Right forelimb (tissue), 1 donor: ENCODE measurements at places on chromosomes 1 and 21.

GRCh38 chr1:23074012-23074411, 54.7 kb downstream of the KDM1A start:
- no peak for DNase-seq

- DNase-seq = no peak
These were observed 228.1 kb downstream of the OMA1 start for GRCh38 chr1:58318157-58319005.

DNA sequence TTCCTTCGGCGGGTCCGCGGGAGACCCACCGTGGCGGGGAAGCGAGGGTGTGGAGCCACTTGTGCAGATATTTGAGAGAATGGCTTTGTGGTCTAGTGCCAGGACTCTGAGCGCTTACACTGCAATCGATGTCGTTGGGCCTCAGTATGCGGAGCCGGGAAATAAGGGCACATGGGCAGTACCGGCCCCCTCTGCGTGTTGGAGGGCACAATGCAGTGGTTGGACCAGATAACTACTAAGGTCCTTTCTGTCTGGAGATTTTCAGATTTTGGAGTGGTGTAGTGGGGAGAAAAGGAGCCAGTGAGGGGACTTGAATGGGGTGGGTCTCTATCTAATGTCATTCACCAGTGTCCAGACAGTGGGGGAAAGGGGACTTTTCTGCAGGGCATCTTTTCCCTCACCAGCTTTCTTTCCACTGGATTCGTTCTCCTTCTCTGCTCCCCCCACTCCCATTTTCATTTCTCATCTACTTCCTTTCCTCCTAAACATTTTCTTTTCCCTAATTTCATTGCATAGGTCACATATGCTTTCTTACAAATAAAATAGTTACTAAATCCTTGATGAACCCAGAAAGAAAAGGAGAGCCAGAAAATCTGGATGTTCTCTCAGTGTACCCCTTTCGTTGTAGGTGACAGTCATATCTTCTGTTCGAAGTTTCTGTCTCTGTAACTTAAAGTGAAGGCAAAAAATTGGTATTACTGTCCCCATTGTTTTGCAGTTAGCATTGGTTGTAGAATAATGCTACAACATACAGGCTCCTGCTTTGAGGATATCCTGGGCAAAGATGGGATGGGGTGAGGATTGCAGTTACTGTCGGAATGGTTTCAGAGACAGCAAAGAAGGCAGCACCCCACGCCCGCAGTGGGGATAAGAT, 1.4 kb downstream of the ATF3 start:
- no peak for DNase-seq

GRCh38 chr1:24955161-24955560, 25.1 kb upstream of the RUNX3 start:
- no peak for DNase-seq

DNA sequence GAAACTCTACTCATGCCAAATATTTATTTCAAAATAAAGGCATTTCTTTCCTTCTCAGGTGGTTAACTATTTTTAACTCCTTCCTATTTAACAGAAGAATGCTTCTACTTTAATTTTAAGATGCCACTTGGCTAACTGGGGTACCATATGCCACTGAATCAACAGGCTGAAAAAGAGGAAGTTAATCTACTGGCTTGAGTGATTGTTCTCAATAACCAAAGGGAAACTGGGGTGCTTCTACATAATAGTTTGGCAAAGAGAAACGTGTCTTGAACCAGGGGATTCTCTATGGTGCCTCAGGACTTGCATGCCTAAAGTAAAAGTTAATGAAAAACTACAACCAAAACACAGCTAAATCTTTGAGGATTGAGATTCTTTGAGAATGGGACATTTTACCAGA, 142.6 kb downstream of the DENND1B start:
- no peak for DNase-seq

- DNase-seq = no peak
These were observed 295.4 kb upstream of the PBX1 start for GRCh38 chr1:164263540-164263939.

DNA sequence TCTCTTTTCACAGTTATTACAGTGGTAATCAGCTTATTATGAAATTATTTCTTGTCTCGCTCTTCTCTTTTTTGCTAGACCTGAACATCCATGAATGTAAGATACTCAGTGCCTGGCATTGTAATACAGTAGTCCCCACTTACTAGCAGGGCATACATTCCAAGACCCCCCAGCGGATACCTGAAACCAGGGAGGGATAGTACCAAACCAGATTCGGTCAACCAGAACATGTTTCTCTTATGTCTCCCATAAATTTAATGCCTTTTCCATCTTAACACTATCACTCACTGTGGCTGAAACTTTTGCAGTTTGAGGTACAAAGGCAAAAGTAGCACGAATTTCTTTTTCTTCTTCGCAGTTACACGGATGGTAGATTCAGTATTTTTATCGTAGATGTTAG, 24.6 kb upstream of the B3GALT2 start:
- no peak for DNase-seq

GRCh38 chr1:21622466-21623315, 46.5 kb downstream of the RAP1GAP start:
- no peak for DNase-seq

DNA sequence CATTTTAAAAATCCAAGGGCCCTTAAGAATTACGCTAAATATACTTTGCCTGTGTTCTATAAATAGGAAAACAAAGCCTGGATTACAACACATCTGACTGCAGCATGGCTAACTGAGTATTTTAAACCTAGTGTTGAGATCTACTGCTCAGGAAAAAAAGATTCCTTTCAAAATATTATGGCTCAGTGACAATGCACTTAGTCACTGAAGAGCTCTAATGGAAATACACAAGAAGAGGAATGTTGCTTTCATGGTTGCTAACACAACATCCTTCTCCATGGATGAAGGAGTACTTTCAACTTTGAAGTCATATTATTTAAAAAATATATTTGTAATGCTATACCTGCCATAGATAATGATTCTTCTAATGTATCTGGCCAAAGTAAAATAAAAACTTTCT, 248.3 kb upstream of the NEGR1 start:
- DNase-seq = no peak

DNA sequence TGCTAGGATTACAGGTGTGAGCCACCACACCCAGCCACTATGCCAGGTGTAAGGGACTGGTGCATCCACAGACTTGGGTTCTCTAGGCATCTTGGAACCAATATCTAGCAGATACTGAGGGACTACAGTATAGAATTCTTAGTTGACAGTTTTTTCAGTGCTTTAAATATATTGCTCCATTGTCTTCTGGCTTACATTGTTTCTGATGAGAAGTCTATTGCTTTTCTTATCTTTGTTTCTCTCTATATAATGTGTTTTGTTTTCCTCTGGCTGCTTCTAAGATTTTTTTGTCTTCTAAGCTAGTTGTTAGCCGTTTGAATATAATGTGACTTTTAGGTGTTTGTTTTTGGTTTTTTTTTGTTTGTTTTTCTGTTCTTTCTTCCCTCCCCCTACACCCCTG, 13.5 kb downstream of the NUF2 start:
- DNase-seq = no peak

DNA sequence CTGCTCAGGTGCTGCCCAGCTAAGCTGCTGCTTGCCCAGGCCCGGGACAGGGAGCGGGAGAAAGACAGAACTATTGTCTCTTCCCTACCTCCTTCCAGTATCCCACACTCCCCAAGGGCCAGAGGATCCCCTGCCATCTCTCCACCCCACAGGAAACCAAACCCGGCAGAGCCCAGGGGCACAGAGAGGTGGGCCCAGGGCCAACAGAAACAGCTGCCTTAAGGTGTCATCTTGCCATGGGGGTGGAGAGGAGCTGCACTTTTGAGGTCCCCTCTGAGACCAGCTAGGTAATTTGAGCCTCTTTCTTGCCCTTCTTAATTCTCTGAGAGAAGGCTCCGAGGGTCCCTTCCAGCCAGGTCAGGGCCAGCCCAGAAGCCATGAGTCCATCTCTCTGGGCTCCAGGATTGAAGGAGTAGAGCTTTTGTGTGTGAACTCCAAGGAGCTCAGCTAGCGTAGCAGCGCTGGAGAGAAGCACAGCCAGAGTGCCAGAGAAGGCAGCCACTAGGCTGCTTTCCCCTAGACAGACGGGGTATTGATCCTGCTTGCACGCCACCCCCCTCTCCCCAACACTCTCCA, 9.7 kb upstream of the GPR61 start:
- peak; percentile 61 for DNase-seq

GRCh38 chr1:100147875-100148274, 14.9 kb downstream of the TRMT13 start:
- DNase-seq = no peak

GRCh38 chr1:51295926-51296325, 34.4 kb downstream of the TTC39A start:
- peak; percentile 40 for DNase-seq

DNA sequence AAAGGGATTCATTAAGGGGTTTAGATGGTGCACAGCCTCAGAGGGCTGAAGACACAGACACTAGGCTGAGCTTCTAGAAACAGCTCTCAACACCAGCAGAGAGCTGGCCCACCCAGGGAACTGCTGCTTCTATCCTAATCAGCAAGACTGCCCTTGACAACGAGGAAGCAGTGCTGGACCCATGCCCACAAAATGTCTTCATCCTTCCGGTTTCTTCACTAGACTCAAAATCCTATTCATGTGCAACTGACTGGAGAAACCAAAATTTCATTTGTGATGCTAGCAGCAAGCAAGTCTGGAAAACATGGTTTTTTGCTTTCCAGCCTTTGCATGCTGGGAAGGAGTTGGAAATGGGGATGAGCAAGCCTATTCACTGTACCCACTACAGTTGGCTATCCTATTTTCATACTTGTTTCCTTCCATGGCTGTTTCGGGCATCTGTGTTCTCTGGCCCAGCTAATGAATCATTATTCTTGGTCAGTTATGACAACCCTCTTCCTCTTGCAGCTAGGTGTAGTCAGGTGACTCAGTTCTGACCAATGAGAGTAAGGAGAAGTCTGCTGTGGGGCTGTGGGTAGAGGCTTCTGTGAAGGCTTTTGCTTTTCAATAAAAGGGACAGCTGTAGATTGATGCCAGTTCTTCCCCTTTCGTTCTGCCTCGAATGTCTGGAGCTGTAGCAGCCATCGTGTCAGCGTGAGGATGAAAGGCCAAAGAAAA, 14.6 kb upstream of the TMEM61 start:
- no peak for DNase-seq

DNA sequence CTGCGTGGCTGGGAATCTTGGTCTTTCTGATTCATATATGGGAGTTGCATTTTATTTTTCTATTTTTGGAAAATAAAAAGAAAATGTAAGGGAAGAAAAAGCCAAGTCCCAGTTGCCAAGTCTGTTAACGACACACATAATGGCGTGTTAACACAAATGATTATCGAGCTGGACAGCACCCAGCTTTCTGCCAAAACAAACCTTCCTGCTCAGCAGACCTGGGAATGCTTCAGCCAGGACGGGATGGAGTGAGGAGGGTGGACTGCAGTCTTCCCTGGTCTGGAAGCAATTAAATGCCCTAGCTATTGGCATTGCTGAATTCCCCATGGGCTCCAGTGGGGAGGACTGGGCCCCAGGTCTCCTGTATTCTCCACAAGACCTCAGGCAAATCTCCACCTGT, 184.2 kb upstream of the USP24 start:
- DNase-seq = no peak

GRCh38 chr1:159752135-159752580, 28.6 kb upstream of the DUSP23 start:
- DNase-seq = no peak

DNA sequence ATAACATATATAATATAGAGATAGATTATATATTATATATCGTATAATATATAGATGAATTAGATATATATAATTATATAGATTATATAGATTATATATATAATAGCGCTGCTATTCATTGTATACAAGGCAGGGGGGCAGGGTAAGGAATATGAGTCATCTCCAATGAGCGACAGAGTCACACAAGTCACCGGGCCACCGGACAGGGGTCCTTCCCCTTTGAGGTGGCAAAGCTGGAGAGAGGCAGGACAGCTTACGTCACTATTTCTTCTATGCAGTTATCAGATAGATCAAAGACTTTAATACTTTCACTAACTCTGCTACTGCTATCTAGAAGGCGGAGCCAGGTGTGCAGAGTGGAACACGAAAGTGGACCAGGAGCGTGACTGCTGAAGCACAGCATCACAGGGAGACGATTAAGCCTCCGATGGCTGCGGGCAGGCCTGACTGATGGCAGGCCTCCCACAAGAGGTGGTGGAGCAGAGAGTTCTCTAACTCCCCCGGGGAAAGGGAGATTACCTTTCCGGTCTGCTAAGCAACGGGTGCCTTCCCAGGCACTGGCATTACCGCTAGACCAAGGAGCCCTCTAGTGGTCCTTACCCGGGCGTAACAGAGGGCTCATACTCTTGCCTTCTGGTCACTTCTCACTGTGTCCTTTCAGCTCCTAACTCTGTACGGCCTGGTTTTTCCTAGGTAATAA, 2154.7 kb downstream of the MRPL39 start:
- no peak for DNase-seq

DNA sequence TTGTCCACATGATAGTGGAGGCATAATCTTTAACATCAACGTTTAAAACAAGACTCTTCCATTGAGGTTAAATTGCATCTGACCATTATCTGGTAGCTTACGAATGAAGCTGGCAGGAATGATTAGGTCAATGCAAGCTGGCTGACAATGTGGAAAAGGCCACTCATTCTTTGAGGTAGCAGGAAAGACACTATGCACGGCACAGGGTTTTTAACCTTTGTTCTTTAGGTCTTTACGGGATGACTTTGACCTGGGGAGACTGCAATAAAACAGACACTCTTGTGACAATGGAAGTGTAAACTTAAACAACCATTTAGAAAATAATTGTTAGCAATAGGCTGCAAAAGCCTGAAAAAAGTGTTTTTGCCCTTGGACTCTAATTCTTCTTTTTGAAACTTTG, 193.8 kb upstream of the FOXD3 start:
- DNase-seq = no peak

DNA sequence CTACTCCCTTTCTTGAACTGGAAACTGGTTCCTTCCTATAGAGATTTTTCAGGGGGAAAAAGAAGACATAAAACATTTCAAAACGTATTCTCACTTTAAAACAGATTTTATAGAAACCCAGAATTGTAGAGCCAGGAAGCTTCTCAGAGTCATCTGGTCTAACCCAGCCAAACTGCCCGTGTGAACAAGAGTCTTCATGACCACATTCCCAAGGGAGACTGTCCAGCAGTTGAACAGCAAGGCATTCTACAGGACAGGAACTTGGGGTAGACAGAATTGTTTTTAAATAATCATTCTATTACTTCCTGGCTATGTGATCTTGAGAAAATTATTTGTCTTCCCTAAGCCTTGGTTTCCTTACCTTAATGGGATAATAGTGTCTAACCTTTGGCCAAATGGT, 163.5 kb upstream of the IVNS1ABP start:
- no peak for DNase-seq

- no peak for DNase-seq
These were observed 8.3 kb downstream of the FRRS1 start for GRCh38 chr1:99758073-99758511.
